ENCODE measurements at places on chromosomes 12 and 14.

GRCh38 chr12:19704966-19705365 is 265.7 kb downstream of the AEBP2 start:
- DNase-seq, result no peak

DNA sequence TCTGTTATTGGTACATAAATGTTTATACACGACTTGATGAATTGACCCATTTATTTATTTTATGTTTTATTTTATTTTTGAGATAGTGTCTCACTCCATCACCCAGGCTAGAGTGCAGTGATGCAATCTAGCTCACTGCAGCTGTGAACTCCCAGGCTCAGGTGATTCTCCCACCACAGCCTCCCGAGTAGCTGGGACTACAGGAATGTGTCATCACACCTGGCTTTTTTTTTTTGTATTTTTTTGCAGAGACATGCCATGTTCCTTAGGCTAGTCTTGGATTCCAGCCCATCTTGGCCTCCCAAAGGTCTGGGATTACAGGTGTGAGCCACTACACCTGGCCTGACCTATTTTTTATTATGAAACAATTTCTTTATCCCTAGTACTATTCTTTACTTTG is 355.0 kb upstream of the PRICKLE1 start:
- DNase-seq, result no peak

GRCh38 chr14:88563845-88564244 is 1.0 kb downstream of the ZC3H14 start:
- no peak for DNase-seq

- DNase-seq, result peak; percentile 53
These were observed 475.6 kb downstream of the PDZRN4 start for GRCh38 chr12:41663598-41664265.

DNA sequence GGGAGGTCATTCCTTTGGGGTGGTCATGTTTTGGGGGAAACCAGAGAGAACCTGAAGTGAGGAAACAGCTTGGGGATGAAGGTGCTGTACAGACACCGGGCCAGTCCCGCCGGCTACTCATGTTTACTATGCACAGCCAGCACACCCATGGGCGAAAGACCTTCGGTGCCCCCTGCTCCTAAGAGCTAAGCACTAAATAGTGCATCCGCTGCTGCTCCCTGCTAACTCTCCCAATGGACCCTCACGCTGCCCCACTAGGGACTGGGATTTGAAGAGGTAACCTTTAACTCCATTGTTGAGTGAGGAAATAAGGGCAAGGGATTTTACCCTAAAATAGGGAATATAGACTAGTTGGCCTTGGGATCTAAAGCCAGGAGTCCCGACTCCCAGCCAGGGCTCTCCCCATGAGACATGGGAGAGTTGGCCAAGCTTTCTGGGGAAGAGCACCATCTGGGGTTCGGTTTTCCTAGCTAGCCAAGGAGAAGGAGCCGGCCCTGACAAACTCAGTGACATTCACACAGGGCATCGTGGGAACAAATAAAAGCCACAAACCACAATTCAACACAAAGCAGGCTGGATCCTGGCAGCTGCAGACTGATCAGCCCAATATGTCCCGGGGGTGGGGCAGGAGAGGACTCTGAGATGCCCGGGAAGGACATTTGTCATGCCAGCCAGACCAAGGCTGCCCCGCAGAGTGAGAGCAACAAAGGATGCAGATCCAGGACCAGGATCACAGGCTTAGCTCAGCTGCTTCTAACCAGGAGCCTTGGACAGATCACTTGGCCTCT is 91.7 kb downstream of the SINHCAF start:
- no peak for DNase-seq

DNA sequence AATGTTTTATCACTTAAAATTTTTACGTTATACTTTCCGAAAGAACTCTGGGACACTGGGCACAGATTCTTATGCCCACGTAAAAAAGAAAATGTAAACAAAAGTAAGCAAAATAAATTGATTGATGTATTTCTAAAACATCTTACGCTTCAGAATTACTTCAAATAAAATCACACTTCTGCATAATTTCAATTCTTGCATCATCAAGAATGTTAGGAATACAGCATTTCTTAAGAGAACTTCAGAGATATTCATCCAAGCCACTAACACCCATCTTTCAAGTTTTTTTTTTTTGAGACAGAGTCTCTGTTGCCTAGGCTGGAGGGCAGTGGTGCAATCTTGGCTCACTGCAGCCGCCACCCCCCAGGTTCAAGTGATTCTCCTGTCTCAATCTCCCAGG is 180.6 kb downstream of the MED13L start:
- DNase-seq, result no peak
